Head of caudate nucleus (tissue), 42 donors: ENCODE measurements at places on chromosomes 2 and 18.
A peak's percentile ranks its signal among the peaks of the same experiment; 100 is the strongest.

DNA sequence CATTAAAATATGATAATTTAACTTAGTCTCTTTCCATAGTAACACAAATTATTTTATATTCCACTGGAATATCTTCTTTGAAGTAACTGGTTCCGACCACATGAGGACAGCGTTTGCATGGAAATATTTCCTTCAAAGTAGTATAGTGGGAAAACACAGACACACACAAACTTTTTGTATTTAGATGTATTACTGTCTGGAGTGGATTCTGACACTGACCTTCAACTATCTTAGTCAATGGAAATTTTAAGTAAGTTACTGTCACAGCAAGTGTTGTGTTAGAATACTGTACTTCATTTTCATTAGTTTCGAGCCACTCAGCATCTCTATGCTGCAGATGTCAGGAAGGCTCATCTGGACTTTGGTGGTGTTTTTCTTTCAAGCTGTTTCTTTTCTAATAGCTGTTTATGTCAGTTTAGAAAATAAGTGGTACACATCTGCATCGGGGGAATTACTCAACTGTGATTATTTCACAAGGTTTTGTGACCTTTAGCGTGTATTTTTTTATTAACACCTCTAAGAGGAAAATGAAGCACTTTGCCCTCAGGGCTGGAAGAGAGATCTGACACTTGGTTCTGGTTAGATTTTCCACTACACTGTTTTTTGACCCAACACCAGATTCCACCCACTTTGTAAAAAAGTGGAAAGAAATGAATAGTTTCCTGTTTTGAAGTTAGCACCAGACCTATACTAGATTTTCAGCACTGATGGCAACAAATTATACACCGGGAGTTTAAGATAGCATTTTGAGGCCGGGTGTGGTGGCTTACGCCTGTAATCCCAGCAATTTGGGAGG, 18.9 kb upstream of the THOC1 start:
- DNase-seq = no peak

GRCh38 chr2:188444106-188444835, 152.6 kb downstream of the GULP1 start:
- DNase-seq = no peak

- peak; percentile 79 for DNase-seq
Measured at GRCh38 chr2:130336877-130337734, 5.6 kb upstream of the IMP4 start.

GRCh38 chr18:59685501-59685900, 11.7 kb downstream of the CCBE1 start:
- no peak for DNase-seq

DNA sequence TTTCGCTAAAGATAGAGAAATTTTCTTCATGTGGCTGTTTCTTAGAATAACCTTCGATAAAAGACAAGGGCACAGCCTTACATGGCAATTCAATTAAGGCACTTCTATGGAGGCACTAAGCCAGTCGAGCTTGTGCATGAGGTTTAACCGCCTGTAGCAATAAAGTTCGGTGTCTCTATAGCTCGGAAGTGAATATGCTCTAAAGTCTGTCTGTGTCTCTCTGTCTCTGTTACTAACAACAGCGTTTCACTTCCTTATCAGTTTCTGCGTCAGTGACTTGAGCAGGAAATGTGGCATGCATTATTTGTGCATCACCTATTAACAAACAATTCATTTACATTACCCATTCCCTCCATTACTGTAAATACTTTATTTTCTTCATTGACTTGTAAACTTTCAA, 365.1 kb upstream of the NETO1 start:
- DNase-seq = no peak

- DNase-seq = no peak
Measured at GRCh38 chr2:60518567-60518966, 34.9 kb downstream of the BCL11A start.
